ENCODE measurements at places on chromosomes 5 and 9.

- no peak for DNase-seq
Observed at GRCh38 chr5:52685971-52686370, 101.7 kb upstream of the ITGA1 start.

DNA sequence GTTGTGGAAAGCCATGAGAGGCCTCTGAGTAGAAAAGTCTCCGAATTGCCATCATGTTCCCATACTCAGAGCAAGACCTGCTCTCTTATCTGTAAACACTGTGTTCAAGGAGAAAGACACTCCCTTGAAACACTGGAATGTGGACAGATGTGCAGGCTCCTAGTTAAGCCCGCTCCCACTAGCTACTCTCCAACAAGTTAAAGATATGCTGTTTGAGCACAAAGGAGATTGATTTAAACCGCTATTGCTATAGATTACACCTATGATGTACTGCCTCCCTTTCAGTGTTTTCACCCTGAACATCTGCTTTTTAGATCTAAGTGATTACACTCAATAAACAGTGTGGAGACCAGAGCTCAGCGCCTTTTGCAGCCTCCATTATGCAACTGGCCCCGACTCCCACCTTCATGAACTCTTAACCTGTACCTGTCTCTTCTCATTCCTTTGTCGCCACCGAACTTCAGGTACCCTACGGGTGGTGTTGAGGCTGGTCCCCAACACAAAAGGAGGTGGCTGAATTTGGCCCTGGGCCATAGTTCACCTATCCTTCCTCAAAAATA is 47.5 kb downstream of the TMEM245 start:
- DNase-seq = no peak

- DNase-seq = no peak
Observed at GRCh38 chr5:143717400-143717799, 94.6 kb upstream of the HMHB1 start.

DNA sequence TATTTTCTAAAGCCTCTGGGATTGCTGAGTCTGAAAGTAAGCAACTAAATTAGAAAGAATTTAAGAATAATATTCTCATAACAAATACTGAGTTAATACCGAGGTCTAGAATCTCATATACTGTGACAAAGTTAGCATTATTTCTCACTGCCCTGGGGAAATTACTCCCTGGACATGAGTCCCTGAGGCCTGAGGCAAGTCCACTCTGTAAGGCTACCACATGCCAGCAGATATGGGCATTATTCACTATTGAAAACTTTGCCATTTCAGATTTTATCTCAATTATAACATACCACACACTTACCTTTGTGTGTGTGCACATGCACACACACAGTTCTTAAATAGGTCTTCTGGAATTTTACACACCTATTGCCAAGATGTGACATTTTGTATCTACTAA is 22.9 kb downstream of the ELL2 start:
- DNase-seq = no peak

All from NCI-H748 treated with DMSO at 0.1 percent for 48 hours (cell line).